ENCODE measurements at places on chromosomes 7 and 10.

GRCh38 chr7:25118048-25118753 lies 6.9 kb downstream of the CYCS start:
- DNase-seq: no peak

DNA sequence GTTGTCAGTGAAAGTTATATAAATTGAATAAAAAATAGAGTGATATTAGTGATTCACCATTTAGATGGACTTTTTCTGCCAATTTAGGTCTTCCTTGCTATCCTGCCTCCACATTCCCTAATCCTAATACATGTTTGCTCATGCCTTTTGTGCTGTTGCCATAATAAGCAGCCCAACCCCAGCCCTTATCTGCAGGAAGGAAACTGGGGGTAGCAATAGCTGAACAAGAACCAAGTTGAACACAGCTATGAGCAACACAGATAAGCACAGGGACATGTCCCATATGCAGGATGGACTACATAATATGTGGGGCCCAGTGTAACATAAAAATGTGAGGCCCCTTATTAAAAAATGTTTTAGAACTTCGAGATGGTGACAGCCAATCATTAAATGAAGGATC lies 91.2 kb upstream of the AHR start:
- peak; percentile 4 for DNase-seq

DNA sequence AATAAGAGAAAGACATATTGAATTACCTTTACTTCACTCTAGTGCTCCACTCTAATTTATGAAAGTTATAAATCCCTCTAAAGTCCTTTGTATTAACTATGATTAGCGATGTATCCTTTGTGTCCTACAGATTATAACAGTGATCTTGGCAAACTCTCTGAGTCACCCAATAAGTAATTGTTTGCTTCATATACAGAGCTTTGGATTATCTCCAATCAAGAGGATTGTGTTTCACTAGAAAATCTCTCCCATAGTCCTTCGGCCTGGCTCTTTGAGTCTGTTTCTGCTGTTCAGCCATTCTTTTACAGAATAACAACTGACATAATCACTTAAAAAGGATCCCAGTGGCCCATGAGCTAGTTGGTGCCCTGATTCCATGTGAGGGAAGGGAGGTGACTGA lies 9.5 kb downstream of the LMOD2 start:
- no peak for DNase-seq

- DNase-seq: no peak
Measured at GRCh38 chr10:91137822-91138221, 82.6 kb upstream of the PCGF5 start.

DNA sequence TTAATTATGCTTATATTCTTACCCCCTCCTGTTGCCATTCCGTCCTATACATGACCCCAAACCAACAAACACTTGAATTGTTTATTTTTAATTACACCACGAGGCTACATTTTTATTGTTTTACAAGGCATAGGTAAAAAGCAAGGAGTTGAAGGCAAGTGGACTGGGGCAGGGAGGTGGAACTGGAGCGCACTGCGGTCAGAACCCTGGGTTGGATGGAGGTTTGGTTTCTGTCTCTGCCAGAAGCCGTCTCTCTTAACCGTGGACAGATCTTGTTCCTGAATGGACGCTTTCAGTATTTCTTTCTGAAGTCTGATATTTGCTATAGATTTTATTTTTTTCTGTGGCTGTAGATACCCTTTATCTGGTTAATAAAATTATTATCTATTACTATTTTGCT lies 19.9 kb upstream of the IGFBP3 start:
- no peak for DNase-seq

DNA sequence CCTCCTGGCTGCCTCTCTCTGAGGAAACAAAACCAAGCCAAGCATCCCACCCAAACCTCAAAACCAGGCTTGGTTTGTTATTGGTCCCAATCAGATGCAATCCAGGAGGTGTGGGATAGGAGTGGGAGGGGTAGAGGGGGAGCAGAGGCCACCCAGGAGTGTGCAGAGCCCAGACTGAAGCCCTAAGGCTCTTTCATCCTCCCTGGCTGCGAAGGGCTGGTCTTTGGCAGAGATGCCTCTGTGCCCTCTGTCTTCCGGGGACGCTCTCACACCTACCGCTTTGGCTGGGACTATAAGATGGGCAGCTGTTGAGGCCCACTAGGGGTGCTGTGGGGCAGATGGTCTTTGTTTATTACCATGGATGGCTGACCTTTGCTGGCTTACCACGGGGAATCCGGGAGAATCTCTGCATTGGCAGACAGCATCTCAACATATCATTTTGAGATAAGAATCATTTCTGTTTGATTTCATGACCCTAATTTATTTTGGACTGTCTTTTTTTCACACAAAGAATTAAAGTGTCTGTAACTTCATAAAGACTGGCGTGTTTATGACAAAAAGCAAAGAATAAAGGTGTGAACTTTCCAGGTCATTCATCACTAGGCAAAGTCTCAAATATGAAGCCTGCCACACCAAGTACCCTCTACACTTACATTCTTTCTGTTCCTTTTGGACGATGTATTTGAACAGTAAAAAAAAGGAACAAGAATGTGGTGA lies 6.5 kb upstream of the DENND2A start:
- DNase-seq: peak; percentile 56

DNA sequence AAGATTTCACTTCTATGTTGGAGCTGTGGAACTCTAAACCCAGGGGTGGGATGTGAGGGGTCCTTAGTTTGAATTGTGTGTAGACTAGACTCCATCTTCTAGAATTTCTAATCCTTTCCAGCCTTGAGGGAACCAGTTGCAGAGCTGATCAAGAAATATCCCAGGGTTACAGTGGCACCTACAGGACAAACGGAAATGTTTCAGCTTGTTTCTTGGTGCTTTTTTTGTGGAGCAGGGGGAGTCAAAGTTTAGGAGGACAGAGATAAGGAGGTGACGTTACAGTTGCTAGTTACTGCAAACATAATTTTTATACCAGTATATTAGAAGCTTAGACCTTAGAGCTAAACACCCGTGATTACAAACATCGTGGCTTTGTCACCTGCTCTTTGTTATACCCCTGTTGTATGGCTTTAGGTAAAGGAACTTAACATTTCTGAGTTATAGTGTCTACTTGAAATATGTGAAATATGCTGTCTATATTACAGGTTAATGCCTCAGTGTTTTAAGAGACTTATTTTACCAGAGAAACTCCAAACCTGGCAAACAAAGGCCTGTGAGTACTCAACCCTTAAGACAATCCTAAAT lies 84.5 kb upstream of the DYNC1I1 start:
- peak; percentile 51 for DNase-seq

- no peak for DNase-seq
Measured at GRCh38 chr10:1198453-1199344, 142.5 kb downstream of the WDR37 start.

- no peak for DNase-seq
Measured at GRCh38 chr10:110694820-110695538, 50.8 kb downstream of the RBM20 start.

- DNase-seq: no peak
Measured at GRCh38 chr10:77698267-77698931, 60.8 kb upstream of the KCNMA1 start.

DNA sequence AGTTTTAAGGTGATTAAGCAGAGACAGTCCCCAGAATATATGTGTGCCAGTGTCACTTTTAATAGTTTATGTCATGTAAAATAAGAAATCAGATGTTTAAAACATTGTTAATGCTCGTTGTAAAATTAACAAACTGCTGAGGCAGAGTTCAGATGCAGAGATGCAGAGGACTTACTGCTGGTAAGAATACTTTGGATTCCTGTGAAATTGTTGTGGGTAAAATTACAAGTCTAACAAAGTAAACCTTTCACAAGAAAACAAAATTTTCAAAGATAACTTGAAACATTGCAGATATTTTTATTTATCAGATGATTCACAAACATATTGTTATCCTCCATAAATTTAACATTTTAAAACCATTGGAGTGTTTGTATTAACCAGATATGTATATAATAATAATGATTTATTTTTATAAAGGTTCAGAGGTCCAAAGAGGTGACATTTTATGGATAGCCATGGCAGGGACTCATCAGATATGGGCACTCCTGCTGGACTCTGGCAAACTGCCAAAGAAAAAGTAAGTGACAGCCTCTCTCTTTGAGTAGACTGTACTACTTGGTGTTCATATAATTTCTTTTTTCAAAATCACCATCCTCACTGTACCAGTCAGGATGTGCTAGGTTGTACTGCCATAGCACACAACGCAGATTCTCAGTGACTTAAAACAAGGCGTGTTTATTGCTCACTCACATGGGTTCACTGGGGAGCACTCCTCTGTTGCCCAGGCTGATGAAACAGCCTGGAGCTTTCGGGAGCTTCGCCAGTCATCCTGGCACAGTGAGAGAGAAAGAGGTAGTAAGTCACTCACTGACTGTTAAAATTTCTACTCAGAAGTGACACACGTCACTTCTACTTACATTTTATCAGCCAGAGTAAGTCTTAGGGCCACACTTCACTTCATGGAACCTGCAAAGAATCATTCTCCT lies 43.5 kb downstream of the NHLRC2 start:
- peak; percentile 58 for DNase-seq

- DNase-seq: no peak
Measured at GRCh38 chr10:788796-789748, 99.6 kb upstream of the DIP2C start.

DNA sequence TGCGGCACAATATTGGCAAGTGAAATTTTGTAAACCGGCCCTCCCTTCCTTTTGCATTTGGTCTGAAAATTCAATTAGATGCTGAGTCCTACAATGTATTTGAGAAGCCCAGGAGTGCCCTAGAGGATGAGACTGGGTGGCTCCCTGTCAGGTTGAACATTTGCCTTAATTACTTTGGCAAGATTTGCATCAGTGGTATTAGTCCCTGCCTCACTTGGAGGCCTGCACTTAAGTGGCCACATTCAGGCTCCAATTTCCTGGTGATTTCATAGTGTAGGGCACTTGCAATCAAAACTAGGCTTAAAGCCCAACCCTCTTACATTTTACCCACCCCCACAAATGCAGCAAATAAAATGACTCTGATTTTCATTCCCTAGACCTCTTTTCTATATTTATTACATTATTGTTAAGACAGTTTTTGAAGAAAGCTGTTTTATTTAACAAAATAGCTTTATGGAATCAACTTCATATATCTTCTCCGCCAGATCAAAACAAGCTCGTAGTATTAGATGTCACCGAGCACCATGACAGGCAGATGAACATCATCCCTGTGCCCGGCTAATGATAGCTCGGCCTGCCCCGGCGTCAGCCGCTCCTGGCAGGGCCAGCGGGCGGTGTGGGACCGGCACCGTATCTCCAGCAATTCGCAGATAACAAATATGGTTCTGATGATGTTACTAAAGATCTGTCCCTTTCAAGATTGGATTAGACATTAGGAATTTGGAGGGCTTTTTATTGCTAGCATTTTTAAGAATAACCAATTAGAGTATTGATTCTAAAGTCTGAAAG lies 73.6 kb downstream of the EGFR start:
- no peak for DNase-seq

DNA sequence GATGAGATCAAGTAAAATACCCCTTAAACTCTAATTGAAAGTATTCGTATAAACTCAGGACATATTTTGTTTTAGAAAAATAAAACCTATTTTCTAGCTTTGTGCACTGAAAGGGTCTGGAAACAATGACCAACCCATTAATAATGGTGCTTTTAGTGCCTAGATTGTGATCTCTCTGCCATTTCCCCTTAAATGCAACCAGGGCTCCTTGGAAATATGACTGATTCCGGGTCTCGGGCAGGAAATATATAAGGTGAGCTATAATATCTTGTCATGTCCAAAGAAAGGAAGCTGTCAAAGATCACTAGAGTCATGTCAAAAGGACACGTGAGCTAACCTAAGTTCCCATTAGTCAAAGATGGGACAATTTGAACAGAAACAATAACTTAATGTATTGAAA lies 12.4 kb upstream of the ADAM12 start:
- no peak for DNase-seq

DNA sequence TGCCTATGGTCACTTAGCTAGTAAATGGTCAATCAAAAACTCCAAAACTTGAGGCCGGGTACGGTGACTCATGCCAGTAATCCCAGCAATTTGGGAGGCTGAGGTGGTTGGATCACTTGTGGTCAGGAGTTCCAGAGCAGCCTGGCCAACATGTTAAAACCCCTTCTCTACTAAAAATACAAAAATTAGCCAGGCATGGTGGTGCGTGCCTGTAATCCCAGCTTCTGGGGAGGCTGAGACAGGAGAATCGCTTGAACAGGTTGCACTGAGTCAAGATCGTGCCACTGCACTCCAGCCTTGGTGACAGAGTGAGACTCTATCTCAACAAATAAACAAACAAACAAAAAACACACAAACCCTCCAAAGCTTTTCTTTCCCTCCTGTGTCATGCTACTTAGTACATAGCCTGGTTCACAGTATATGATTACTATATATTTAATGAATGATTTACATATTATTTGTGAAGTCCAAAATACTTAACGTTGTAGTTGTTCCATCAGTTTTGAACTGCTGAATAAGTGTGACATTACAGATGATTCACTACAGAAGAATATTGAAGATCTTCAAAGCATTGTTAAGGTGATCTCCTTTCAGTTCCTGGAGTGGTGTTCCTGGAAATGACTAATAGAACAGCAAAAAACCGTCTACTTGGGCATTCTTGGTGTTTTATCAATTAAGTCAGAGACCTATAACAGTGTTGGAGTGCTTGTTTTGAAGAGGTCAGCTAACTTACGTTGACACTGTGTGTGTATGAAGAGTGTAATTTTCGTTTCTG lies 72.9 kb downstream of the ADK start:
- peak; percentile 74 for DNase-seq

DNA sequence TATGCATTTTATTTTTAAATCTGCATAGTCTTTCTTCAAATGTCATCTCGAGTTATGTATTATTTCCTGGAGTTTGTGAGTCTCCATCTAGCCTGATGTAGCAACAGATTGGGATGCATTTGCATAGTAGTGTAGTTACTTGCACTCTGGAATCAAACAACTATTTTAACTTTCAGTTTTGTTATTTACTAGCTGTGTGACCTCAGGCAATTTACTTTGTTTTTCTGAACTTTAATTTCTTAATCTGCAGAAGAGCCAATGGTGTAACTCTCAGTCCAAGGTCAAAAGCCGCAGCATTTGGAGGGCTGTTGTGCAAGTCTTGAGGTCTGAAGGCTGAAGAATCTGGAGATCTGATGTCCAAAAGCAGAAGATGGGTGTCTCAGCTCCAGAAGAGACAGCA lies 175.8 kb upstream of the SORCS1 start:
- peak; percentile 39 for DNase-seq

GRCh38 chr10:89591111-89591795 lies 53.8 kb downstream of the PANK1 start:
- no peak for DNase-seq

DNA sequence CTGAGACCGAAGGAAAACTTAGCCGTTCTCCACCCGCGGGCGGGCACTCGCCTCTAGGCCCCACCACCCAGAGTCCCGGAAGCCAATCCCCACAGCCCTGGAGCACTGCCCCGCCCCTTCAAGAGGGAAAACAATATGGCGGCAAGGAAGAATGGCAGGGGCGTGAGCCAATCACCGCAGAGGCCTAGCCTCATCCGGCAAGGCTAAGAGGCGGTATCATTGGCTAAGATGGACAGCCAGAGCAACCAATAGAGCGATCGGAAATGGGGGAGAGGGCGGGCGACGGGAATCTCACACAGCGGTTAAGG lies 529 bp downstream of the ACTR1A start:
- peak; percentile 99 for DNase-seq

- no peak for DNase-seq
Measured at GRCh38 chr7:15686957-15687545, 568 bp upstream of the MEOX2 start.

GRCh38 chr7:157795643-157796042 lies 458.8 kb downstream of the DNAJB6 start:
- no peak for DNase-seq

- no peak for DNase-seq
Measured at GRCh38 chr7:41313171-41313570, 389.7 kb downstream of the INHBA start.

Measured in MCF 10A (cell line).